Endothelial cell (in vitro differentiated cells): ENCODE measurements at places on chromosomes 6 and 20.

GRCh38 chr20:45685896-45686295 is 15.9 kb upstream of the WFDC11 start:
- DNase-seq = peak; percentile 9

- no peak for DNase-seq
Observed at GRCh38 chr6:73604020-73604419, 49.8 kb downstream of the SLC17A5 start.

- DNase-seq = no peak
Observed at GRCh38 chr6:126535595-126535994, 195.7 kb downstream of the CENPW start.

GRCh38 chr6:12334526-12335130 is 44.5 kb downstream of the EDN1 start:
- no peak for DNase-seq

DNA sequence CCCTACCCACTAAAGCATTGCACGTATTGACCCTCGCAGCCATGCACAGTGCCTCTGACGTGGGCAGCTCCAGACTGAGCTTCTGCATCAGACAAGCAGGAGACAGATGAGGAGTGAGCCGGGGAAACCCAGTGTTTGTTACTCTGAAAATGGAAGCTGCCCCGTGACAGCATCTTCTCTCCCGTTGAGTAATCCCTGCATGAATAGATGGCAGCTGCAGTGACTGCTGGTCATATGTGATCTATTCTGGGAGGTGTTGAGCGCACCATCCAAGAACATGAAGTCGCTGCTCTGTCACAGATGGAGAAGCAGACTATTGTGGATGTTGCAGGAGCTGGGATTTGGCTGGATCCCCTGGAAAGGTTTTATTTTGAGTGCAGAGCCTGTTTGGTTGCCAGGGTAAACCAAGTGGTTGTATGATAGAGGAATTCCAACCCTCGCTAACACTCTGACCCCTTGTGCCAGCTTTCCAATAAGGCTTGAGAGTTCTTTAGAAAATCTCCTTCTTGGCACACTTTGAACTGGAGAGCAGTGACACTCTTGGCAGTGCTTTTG is 242.2 kb downstream of the NRN1 start:
- no peak for DNase-seq

GRCh38 chr20:40010483-40010882 is 678.6 kb downstream of the MAFB start:
- no peak for DNase-seq

GRCh38 chr6:138026342-138026741 is 80.9 kb downstream of the PERP start:
- DNase-seq = no peak

GRCh38 chr6:87164004-87164403 is 8.6 kb downstream of the ZNF292 start:
- no peak for DNase-seq

- DNase-seq = no peak
Observed at GRCh38 chr6:106750142-106750918, 121.0 kb downstream of the QRSL1 start.

GRCh38 chr6:134911547-134911946 is 38.4 kb downstream of the ALDH8A1 start:
- DNase-seq = no peak

- DNase-seq = no peak
Observed at GRCh38 chr20:3755814-3756480, 11.6 kb downstream of the ADISSP start.

GRCh38 chr20:44723391-44723790 is 8.2 kb downstream of the CCN5 start:
- DNase-seq = no peak

DNA sequence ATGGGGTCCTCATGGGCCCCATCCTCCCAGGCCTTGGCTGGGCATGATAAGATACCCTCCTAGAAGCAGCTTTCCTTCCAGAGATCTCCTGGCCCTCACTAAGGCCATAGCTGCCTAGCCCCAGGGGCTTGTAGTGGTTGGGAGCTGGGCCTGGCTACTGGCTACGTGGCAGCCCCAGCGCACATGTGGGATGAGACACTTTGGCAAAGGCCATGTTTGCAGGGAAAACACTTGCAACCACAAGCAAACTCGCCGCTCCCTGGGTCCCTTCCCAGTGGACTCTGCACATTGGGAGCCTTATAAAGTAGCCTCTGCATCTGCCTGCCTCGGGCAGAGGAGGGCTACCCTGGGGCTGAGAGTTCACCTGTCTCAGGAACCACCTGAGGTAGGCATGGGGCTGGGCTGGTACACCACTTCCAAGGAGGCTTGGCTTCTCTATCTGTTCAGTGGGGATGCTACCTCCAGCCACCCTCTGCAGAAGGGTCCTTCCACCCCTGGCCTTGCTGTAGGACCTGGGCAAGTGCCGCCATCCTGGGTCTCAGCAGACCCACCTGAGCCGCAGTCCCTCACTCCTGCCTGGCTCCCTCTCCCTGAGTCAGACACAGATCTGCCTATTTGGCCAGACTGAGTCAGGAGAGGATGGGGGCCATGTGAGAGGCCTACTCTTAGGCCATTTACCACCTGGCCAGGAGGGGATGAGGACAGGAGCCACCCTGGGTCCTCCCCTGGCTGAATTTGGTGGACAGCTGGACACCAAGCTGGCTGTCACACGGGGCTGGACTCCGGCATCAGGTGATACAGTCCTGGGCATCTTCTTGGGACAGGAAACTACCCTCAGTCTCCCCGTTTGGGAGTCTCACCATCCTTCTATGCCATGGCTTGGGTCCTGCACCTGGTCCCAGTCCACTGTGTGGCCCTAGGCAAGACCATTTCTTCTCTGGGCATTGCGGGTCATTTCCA is at the start of gene BPIFB2:
BPIFB2 (plus strand) TSS at position 329 of the 960 bp plus-strand sequence. CDS start 871 bp downstream, outside the sequence.
- no peak for DNase-seq

- no peak for DNase-seq
Observed at GRCh38 chr6:159436581-159436980, 256.5 kb downstream of the SOD2 start.

DNA sequence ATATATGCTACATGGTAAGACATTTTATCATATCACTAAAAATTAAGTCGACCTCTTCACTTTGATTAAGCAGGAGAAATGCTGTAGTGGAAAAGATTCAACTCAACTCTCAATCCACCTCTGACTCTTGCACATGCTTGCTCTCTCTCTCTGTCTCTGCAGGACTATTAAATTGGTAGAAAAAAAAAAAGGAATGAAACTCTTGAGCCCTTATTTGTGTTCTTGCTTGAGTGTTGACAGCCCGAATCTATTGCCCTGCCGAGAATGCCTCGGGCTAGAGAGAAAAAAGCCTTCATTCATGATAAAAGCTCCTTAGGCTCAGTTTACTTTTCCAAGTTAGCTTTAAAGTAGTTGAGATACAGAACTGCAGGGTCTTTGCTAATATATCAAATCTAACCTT is 722.2 kb downstream of the PRKN start:
- DNase-seq = no peak

GRCh38 chr20:36754656-36755222 is 8.8 kb upstream of the NDRG3 start:
- DNase-seq = peak; percentile 68

- DNase-seq = no peak
Observed at GRCh38 chr6:138160329-138161087, 1.2 kb upstream of the ARFGEF3 start.

DNA sequence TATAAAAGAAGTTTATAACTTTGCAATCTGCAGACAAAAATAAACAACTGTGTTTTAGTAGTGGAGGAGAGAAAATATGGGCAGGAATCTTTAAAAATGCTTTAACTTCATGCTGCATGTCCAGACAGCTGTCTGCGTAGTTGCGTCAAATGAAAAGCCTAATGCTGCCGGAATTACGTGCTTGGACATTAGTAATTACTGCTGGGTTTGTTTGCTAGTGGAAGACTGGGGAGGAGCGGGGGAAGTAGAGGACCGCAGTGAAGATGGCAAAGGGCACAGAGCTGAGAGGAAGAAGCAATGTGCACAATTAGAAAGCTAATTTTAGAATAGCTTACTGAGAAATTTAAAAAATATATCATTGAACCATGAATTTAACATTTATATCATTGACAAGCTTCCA is 2.4 kb downstream of the SNAP25 start:
- no peak for DNase-seq

DNA sequence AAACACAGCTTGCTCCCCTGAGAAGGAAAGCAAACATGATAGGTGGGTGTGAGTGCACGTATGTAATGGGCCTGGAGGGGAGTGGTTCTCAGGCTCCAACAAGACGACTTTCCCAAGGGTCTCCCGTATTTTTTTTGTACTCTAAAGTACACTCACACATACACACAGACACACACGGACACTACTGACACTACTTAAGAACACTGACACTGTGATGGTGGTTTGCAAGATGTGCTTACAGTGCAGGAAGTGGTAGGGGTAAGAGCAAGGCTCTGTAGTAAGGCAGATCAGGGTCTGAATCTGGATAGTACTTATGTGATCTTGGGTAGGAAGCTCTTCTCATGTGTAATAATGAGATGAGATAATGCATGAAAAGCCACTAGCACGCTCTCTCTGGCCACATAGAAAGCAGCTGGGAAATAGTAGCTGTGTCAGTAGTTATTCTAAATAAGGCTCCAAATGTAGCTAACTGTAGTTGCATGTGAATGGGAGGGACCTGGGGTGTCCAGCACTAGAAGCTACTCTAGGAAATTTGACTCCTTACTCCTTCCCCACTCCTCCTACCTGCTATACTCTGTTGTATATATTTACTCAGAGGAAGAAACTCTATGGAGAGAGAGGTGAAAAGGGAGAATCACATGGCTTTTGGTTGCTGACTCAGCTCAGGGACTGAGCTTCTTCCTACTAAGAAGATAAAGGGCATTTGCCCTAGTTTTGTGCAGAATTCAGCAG is 8.4 kb upstream of the ZBTB24 start:
- no peak for DNase-seq

GRCh38 chr6:72650081-72650745 is 28.3 kb downstream of the KCNQ5 start:
- no peak for DNase-seq

GRCh38 chr6:169993861-169994481 is 242.5 kb downstream of the ERMARD start:
- no peak for DNase-seq

DNA sequence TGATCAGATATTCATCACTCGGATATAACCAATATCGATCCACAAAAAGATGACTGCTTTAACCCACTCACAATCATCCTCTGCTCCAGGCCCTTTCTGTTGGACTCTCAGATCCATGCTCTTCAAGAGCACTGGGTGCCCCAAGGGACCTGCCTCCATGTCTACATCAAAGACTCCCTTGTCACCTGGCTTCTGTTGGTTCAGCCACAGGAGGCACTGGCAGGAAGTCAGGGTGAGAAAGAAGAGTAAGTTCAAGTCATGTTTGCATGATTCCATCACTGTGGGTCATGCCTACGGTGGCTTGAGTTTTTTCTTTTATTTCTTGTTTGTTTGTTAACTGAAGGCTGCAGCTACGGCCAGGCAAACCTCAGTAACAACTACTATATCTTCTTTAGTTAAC is 243.3 kb downstream of the ADGRG6 start:
- no peak for DNase-seq

DNA sequence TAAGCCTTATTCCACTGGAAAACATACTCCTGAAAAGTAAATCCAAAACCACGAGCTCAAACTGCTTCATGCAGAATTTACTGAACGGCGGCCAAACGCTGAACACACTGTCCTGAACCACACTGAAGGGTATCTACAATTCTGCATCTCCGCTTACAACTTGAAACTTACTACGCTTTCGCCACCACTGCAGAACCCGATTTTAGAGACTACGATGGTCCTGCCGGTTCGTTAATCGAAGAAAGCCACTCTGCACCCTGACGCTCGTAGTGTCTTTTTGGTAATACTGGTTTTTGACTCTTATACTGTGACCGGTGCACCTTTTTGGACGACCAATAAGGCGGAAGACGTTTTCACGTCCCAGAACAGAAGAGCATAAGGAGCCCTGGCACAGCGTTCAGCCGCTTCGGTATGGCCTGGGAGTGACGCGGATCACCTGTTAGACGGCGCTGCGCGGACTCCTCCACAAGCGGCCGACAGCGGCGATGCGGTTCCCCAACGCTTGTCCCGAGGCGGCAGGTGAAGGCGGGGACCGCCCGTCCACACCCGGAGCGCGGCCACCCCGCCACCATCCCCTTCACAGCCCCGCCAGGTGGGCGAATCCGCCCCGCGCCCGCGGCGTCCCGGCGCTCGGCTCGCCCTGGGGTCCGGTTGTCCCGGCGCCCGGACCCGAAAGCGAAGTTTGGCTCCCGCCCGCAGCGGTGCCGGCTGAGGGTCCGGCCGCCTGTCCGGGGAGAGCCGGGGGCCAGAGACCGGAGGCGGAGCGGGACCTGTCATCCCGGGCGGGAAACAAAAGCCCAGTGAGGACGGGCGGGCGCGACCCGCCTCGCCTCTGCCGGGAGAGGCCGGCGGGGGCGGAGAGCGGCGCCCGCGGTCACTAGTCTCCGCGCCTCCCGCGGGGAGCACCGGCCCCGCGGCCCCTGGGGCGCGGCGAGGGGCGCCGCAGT is 784 bp downstream of the FKBP5 start:
- peak; percentile 40 for DNase-seq

- no peak for DNase-seq
Observed at GRCh38 chr6:141347086-141347485, 785.6 kb upstream of the GJE1 start.
